ENCODE measurements at places on chromosomes 2 and 18.

- H3K27me3 ChIP-seq: no peaks in the 10 kb centered on the region
- no peaks in the 10 kb centered on the region for H3K36me3 ChIP-seq
- no peak for DNase-seq
- H3K4me3 ChIP-seq: no peak overlapping the region
Observed at GRCh38 chr18:21064347-21064746, 47.3 kb downstream of the ROCK1 start.

DNA sequence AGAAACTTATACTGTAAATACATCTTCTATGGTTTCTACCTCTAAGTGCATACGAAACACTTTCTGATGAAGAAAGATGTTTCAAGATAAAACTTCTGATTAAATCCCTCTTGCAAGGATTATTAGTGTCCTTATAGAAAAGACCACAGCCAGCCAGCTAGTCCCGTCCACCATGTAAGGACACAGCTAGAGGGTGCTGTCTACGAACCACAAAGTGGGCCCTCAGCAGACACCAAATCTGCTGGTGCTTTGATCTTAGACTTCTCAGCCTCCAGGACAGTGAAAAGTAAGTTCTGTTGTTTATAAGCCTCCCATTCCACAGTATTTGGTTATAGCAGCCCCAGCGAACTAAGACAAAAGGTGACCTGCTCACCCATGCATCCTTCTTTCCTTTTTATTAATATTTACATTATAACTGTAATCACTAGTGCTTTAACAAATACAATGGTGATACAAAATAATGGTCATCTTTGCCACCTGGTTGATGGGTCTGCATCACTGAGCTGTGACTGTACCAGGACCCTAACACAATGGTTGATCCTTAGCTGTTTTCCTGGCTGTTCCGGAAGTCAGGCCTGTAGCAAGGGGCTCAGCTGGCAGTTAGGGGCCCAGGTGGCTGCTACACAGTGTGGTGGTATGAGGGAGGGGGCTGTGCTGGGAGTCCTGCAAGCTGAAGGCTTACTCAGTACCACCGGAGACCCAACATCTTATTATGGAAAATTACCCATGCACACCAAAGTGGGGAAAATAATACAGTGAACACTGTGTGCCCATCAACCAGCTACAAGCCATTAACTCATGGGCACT is 108.5 kb upstream of the SMAD7 start:
- no peak overlapping the region for H3K27ac ChIP-seq
- no peaks in the 10 kb centered on the region for H3K27me3 ChIP-seq
- DNase-seq: no peak
- H3K4me1 ChIP-seq: no peaks in the 10 kb centered on the region

DNA sequence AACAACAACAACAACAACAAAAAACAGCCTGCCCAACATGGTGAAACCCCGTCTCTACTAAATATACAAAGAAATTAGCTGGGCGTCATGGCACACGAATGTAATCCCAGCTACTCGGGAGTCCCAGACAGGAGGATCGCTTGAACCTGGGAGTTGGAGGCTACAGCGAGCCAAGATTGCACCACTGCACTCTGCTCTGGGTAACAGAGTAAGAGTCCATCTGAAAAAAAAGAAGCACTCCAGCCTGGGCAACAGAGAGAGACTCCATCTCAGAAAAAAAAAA is 344.1 kb upstream of the PLGLB2 start:
- no peaks in the 10 kb centered on the region for H3K4me1 ChIP-seq
- H3K27ac ChIP-seq: no peak overlapping the region
- H3K27me3 ChIP-seq: no peaks in the 10 kb centered on the region
- no peak overlapping the region for H3K4me3 ChIP-seq
- no peaks in the 10 kb centered on the region for H3K36me3 ChIP-seq

DNA sequence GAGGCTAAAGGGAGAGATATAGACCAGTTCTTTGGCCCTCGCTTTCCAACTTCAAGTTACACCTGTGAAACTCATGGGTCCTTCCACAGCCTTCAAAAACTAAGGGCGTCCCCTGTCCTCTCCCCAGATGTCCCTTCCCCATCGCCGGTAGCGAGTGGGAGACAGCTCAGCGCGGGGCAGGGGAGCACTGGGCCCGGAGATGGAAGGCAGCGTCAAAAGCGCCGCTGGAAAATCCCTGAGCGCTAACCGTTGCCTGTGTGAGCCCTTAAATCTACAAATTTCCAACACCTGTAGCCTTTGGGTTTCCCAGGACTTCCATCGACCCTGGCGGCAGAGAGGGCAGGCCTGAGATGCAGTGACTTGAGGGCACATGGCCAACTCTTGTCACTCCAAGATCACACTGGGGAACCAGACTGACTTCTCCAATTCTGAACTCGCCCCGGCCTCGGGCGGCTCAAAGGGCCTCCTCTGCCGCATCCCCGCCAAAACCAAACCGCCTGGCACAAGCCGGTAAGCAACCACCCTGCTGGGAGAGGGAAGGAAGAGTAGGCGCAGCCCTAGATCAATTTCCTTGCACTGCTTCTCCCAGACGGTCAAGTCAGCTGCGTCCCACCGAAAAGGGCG is 879 bp upstream of the EPAS1 start:
- H3K4me3 ChIP-seq: peak overlapping the region; percentile 34
- peaks cover 43% of the 10 kb centered on the region for H3K27me3 ChIP-seq
- no peaks in the 10 kb centered on the region for H3K36me3 ChIP-seq
- H3K4me1 ChIP-seq: peaks cover 3% of the 10 kb centered on the region
- no peak overlapping the region for H3K27ac ChIP-seq
- DNase-seq: no peak

DNA sequence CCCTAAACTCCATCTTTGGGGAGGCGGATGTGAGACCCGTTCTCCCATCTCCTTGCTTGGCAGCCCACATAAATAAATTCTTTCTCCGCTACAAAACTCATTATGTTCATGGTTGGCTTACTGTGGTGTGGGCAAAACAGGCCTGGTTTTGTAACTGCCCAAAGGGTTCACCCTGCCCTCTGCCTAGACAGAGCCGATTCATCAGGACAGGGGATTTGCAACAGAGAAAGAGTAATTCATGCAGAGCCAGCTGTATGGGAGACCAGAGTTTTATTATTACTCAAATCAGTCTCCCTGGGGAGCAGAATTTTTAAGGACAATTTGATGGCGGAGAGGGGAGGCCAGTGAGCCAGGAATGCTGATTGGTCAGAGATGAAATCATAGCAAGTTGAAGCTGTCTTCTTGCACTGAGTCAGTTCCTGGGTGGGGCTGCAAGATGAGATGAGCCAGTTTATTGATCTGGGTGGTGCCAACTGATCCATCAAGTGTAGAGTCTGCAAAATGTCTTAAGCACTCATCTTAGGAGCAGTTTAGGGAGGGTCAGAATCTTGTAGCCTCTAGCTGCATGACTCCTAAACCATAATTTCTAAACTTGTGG is 8.4 kb upstream of the RNF125 start:
- H3K4me1 ChIP-seq: no peaks in the 10 kb centered on the region
- H3K4me3 ChIP-seq: no peak overlapping the region
- no peaks in the 10 kb centered on the region for H3K27me3 ChIP-seq
- no peaks in the 10 kb centered on the region for H3K36me3 ChIP-seq

DNA sequence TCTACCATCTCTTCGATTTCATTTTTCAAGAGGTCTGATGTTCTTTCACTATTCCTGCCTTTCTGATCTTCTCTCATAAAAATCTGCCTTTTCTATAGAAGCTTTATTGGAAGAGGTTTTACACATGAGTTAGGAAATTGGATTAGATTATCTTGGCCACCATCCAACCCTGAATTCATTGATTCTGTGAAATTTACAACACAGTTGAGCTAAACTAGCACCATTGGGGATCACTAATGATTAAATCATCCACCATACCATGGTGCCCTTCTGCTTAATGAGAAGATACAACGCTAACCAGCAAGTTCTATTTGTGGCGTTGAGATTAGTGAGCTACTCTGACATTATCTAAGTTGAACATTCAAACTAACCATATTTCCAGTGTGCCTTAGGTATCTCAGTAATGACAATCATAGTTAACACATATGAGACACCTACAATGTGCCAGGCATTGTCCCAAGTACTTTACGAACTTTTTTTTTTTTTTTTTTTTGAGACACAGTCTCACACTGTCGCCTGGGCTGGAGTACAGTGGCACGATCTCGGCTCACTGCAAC is 17.3 kb upstream of the LBH start:
- no peak for DNase-seq
- H3K36me3 ChIP-seq: no peaks in the 10 kb centered on the region
- peaks cover 5% of the 10 kb centered on the region for H3K4me1 ChIP-seq
- no peak overlapping the region for H3K27ac ChIP-seq

- no peak overlapping the region for H3K27ac ChIP-seq
- no peak overlapping the region for H3K4me3 ChIP-seq
- no peak for DNase-seq
- no peaks in the 10 kb centered on the region for H3K27me3 ChIP-seq
- H3K36me3 ChIP-seq: no peaks in the 10 kb centered on the region
Observed at GRCh38 chr2:88179228-88179679, 9.1 kb downstream of the THNSL2 start.

- H3K36me3 ChIP-seq: no peaks in the 10 kb centered on the region
- no peaks in the 10 kb centered on the region for H3K27me3 ChIP-seq
- H3K4me3 ChIP-seq: no peak overlapping the region
Observed at GRCh38 chr2:203603456-203604389, 68.6 kb upstream of the RAPH1 start.

DNA sequence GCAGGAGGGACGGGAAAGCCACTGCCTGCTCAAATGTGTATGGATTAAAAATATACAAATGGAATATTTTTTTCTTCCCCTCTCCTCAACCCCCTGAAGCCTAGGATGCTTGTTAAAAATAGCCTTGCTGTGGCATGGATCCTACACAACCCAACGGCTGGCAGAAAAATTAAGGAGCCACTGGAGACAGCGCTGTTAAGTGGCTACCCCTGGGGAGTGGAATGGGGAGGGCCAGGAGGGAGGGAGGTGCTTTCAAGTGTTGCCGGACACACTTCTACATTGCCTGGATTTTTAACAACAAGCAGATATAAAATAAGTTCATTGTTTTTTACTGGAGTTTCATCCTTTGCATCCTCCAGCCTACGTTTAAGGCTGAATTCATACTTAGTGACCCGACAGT is 66.6 kb downstream of the ZBTB7C start:
- no peaks in the 10 kb centered on the region for H3K36me3 ChIP-seq
- no peak overlapping the region for H3K4me3 ChIP-seq
- H3K27me3 ChIP-seq: no peaks in the 10 kb centered on the region
- H3K27ac ChIP-seq: no peak overlapping the region
- H3K4me1 ChIP-seq: no peaks in the 10 kb centered on the region
